Esophagus squamous epithelium (tissue), 5 donors: ENCODE measurements at places on chromosomes 1 and 21.

DNA sequence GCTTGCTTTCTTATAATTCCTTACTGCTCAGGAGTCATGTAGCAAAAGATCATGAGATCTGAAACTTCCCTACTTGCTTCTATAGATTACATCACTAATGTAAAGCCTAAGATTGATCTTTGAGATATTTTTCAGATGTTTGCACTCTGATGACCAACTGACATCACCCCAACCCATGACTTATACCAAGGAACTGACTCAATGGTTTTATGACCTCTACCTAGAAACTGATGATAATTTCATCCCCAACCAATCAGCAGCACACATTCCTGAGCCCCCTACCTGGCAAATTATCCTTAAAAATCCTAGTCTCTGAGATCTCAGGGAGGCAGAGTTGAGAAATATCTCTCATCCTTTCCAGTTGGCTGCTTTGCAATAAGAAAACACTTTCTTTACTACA lies 122.3 kb upstream of the CAMK1G start:
- DNase-seq: no peak

GRCh38 chr1:45518910-45519309 lies 2.8 kb downstream of the PRDX1 start:
- DNase-seq: no peak

DNA sequence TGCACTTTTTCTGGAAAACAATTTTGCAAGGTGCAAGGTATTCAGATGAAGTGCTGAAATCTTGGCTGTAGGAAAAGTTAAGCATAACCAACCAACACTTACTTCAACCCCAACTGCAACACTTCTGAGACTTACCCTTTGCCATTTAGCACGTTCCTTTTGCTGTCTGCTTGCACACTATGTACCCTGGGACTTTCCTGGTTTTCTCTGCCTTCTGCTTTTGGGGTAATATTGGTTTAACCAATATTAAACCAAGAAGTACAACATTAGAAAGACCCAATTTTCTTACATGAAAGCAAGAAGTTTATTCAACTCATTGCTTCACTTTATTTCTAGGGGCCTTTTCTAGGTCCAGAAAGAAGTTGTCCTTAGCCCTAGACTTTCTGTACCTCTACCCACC lies 193.0 kb downstream of the HLX start:
- DNase-seq: no peak

DNA sequence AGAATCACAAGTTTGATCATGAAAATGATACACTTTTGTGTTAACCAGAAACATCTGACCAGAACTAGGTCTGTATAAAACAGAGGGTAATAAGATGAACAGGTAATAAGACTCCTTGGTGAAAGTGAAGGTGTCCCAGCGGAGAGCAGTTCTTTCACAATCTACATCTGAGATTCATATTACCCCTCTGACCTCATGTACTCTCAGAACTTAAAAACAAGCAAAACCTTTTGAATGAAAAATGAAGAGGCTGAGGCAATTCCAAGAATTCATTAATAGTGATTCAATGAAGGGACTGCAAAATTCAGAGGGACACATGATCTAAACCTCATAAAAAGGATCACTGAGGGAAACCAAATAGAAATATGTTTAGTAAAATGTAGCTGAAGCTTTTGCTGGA lies 10.9 kb upstream of the MPZL1 start:
- DNase-seq: no peak

DNA sequence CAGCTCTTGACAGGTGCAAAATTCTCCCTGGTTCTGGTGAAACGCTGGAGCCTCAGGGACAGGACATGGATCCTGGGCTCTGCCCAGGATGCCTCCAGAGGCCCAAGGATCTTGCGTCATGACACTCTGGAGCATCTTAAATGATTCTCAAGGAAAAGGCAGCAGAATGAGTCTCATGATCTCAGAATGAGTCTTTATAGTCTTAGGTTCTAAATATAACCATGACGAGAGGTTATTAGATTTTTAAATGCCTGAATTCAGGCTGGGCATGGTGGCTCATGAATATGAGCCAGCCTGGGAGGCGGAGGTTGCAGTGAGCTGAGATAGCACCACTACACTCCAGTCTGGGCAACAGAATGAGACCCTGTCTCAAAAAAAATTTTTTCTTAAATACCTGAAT lies 55.5 kb downstream of the ECE1 start:
- DNase-seq: no peak

GRCh38 chr1:227170361-227171166 lies 147.7 kb downstream of the CDC42BPA start:
- DNase-seq: no peak

GRCh38 chr1:183089025-183089639 lies 65.9 kb downstream of the LAMC1 start:
- DNase-seq: no peak

GRCh38 chr1:248872752-248873408 lies 14.0 kb upstream of the ZNF692 start:
- DNase-seq: no peak

DNA sequence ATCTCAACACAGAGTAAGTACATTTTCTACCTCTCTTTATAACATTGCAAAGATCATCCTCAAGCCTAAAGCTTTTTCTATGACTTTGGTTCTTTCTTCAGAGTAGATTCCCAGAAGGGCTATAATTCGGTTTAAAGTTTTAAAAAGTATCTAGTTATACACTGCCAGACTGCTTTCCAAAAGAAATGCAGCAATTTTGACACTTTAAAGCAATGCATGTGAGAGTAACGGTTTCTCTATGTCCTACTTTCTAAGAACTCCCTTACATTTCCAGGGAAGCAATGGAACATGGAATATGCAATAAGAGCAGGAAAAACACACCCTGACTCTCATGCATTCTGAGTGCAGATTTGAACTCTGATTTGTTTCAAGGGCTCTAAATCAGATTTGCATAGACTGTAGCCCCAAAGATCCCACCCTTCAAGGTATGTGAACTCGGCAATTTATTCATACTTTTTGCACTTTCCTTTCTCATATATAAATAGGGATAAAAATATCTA lies 331.6 kb downstream of the HHIPL2 start:
- no peak for DNase-seq

- DNase-seq: no peak
Observed at GRCh38 chr1:216181590-216181989, 241.7 kb downstream of the USH2A start.

DNA sequence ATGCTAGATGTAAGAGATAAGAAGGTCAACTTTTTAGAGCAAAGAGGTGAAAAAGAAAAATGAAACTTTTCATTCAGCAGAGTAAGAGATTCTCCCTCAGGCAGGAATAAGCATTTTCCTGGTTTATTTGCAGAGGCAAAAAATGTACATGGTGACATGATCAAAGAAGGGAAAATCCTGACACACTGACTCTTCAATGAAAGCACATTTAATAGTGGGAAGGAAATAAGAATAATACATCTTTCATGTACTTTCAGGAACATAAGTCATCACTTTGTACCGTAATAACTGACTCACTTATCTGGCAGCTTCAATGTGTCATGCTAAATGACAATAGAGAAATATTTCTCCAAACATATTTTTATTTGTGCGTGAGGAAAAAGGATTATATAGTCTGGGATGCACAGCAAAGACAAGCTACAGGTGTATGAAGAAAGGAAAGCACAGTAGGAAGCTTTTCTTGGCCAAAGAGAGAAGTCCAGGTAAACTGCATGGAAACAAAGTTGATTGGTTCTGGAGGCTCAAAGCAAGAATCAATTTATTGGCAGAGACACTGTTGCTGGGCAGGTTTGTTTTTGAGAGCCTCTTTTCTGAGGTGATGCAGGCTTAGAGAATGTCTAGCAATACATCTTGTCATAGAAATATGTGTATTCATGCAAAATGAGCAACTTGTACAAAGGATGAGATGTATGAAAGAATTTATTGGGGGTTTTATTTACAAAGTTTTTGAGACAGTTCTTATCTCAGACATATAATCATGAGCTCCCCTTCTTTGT lies 1409.0 kb downstream of the PLA2G4A start:
- DNase-seq: no peak

- DNase-seq: no peak
Observed at GRCh38 chr1:47452426-47452825, 14.6 kb downstream of the FOXD2 start.
